ENCODE measurements at places on chromosomes 5 and 9.

- DNase-seq = no peak
Measured at GRCh38 chr5:143583409-143583808, 179.9 kb upstream of the NR3C1 start.

- DNase-seq = peak; percentile 64
Measured at GRCh38 chr5:14685757-14686156, 21.2 kb downstream of the OTULIN start.

DNA sequence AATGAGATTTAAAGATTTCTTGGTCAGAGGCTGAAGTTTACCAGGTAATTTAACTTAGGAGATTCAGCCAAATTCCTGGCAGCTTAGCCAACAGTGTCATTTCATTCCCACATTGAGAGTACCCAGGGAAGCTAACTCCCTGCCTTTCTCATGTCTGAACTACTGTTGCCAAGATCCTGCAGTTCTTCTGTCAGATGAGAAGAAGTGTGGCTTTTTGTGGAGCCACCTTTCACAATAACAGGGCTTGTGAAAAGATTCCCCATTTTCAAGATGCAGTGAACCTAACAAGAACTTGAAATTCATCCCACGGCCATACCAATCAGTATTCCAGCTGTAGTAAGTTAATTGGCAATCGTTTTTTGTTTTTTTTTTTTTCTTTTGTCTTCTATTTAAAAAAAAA is 176.4 kb downstream of the XRCC4 start:
- DNase-seq = no peak

DNA sequence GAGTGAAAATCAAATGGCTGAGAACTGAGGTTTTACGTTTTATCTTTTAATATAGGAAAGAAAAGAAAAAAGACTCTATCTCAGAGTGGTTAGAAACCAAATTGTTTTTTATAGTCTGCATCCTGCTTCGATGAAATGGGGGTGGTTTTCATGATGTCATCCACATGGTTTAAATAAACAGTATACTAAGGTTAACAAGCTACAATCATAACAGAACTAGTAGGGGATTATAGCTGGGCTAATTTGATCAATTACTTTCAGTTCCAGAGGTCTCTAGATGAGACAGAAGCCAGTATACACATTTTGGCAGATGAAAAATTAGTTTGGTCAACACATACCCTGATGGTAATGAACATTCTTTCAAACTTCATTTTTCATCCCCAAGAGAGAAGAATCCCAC is 106.3 kb upstream of the SNX2 start:
- DNase-seq = no peak

GRCh38 chr5:91092859-91093783 is 290.0 kb downstream of the ARRDC3 start:
- DNase-seq = no peak

GRCh38 chr5:36763454-36763853 is 113.1 kb upstream of the NIPBL start:
- no peak for DNase-seq

- DNase-seq = no peak
Measured at GRCh38 chr5:140223567-140223966, 48.6 kb downstream of the CYSTM1 start.

GRCh38 chr5:44495280-44495679 is 106.1 kb upstream of the FGF10 start:
- no peak for DNase-seq

- DNase-seq = no peak
Measured at GRCh38 chr5:93601802-93602155, 18.8 kb downstream of the NR2F1 start.

DNA sequence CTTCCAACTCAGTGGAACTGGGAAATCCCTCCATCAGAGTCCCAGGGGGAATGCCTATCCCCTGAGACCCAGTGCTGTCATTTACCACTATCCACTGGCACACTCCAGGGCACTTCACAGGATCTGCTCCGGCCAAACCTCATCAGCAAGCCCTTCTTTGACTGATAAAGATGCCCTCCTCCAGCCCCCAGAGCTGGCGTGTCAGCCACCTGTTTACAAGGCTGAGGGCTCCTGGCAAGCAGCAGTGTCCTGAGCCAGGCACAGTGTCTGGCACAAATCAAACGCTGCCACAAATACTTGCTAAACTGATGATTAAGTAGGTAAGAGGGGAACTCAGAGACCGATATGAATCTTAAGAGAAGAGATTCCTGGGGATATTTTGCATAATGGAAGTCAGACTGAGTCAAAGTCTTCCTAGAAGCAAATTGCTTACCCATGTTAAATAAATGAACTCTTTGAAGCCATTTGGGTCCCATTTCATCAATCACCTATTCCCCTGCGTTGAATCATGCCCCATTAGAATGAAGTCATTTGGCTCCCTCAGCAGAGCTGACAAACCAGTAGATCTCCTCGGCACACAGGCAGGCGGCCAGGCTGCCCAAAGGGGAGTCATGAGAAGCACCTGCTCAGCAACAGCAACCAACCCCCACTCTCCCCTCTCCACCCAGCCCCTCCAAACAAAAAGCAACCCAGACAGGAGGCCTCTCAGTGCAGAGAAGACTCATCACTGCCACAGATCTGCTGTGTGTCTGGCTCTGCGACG is 97.4 kb downstream of the CDK5RAP2 start:
- DNase-seq = no peak

DNA sequence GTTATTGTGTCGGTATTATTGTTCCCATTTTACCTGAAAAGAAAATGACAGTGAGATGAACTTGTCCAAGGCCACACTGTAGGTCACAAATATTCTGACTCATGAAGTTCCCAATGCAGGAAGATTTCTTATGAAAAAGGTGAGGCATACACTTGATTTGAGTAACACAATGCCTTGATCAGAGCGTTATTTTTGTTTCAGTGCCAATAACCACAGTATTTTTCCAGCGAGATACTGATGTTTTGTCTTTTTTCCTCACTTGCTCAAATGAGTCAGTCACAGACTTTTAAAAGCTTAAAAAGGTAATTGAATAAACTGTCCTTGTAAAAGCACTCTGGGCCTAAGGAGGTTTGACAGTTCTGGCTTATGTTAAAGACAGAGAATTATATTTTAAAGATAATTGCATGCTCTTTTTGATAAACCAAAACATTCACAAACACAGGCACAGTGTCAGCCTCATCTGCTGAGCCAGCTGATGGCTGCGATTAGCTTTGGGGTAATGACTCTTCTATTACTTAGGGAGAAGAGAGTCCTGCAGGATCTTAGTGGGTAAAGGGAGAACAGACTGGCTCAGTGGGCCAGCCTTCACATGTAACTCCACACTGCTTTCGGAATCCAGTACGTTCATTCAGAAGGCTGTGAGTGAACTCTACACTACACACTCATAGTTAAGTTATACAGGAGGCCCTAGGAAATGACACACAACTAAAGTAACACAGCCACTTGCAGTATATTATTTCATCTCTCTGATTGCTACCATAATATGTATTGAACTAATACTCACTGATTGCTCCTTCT is 165.5 kb upstream of the CD180 start:
- DNase-seq = no peak

DNA sequence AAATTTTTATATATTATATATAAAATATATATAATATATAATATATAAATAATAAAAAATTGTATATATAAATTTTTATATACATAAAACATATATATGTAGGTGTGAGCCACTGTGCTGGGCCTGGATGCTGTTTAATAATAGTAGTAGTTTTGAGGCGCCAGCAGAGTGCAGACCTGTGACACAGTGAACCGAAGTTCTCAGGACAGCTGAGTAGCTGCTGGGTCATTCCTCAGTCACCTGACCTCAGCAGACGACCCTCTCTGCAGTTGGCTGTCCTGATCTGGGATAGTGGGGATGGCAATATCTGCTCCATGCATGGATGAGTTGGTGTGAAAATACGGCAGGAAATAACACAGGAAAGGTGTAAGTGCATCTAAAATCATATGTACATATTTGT is 3.3 kb upstream of the SNX18 start:
- DNase-seq = no peak

- no peak for DNase-seq
Measured at GRCh38 chr5:107524111-107524510, 146.6 kb downstream of the EFNA5 start.

GRCh38 chr5:81290146-81290545 is 11.2 kb upstream of the ZCCHC9 start:
- no peak for DNase-seq

DNA sequence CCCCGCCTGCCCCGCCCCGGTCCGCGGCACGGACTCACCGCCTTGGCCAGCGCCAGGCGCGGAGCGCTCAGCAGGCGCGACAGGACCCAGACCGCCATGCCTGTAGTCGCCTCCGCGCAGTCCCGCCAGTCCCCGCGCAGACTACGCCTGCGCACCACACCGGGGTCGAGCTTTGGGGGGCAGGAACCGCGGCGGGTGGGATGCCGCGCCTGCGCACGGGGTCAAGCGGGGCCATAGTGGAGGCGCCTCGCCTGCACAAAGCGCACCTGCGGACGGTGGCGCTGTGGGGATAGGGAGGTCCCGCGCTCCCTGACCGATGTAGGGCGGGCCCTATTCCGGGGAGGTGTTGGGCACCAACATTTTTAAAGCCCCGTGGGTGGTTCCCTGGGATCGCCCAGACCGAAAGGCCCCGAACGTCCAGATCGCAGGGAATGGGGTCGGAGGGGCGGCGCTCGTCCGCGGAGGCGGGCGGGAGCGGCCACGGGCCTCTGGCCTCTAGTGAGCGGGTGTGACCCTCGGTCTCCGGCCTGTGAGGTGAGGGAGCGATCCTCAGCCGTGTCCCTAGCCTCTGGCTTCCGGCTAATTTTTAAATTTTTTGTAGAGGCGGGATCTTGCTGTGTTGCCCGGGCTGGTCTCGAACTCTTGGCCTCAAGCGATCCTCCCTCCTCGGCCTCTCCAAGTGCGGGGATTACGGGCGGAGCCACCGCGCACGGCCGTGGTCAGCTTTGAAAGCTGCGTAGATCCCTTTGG is 70.8 kb upstream of the LPCAT1 start:
- DNase-seq = peak; percentile 95

GRCh38 chr5:141881886-141882285 is 3.7 kb upstream of the PCDH1 start:
- DNase-seq = peak; percentile 73

GRCh38 chr5:172707285-172708182 is 63.5 kb downstream of the DUSP1 start:
- peak; percentile 78 for DNase-seq

DNA sequence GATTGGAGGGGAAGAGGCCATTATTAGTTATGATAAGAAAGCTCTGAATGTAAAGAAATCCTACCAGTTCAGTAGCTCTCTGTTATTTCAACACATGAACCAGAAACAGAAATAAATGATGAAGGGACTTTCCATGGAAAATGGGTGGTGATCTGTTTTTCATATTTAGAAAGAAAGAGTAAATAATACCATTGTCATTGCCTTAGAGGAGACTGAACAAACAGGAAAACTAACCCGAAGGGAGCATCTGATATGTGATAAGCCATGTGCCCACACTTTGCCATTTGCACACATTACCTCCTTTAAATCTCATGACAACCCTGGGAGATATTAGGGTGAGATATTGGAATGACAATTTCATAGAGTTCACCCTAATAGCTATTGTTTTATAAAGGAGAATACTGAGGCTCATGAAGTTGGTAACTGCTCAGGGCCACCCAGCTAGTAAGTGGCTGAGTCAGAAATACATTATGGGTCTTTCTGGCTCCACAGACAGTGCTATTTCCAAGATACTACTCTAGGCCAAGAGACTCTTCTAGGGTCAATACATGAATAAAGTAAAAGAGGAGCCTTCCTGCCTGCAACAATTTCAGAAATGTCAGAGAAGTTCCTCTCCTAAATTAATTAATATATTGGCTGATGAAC is 111.0 kb upstream of the SLIT3 start:
- no peak for DNase-seq

- peak; percentile 15 for DNase-seq
Measured at GRCh38 chr9:85716031-85716877, 25.5 kb downstream of the AGTPBP1 start.

GRCh38 chr5:163964671-163965070 is 459.3 kb downstream of the MAT2B start:
- DNase-seq = no peak

DNA sequence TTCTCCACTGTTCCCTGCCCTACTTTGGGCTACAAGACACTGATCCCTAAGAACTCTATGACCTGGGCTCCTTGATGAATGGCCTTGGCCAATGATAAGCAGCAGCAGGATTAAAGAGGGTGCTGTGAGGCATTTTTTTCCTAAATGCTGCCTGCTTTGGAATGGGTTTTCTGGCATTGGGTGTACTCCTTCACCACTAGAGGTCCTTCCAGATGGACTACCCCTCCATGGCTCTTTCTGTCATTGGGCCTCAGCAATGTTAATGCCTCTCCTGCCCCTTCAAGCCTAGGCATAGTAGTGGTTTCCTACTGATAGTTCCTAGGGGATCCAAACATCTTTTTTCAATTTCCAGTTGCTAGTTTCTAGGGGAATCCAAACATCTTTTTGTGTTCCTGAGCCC is 319.3 kb upstream of the RPS23 start:
- peak; percentile 55 for DNase-seq

DNA sequence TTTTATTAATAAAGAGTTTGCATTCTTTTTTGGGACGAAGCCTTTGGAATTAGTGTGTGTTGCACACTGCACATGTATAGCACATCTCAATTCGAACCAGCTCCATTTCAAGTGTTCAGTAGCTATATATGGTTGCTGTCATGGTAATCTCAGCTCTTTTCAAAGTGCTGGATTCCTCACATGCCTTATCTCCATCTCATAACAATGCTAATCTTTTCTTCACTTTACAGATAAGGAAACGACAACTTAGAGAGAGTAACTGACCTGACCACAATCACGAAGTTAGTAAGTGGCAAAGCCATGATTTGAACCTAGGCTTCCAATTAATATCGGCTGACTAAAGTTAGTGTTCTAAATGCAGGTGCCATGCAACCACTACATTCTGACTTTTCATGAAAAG is 204.8 kb upstream of the RASEF start:
- no peak for DNase-seq

DNA sequence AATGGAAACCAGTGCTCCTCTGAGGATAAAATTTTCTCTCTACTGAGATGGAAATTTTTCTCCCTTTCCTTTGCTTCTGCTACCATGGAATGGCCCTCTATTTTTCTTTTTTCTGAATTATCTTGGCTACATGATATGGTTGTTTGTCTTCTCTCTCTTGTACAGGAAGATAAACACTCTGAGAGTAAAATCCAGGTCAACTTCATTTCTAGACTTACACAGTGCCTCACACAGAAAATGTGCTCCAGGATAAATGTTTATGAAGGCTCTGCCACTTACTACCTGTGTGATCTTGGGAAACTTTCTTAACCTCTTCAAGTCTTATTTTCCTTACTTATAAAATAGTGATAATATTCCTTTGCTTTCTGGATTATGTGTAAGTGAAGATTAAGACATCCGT is 153.9 kb downstream of the PRELID2 start:
- DNase-seq = no peak

All from H7 (cell line).